ENCODE measurements at places on chromosomes 1 and 21.

DNA sequence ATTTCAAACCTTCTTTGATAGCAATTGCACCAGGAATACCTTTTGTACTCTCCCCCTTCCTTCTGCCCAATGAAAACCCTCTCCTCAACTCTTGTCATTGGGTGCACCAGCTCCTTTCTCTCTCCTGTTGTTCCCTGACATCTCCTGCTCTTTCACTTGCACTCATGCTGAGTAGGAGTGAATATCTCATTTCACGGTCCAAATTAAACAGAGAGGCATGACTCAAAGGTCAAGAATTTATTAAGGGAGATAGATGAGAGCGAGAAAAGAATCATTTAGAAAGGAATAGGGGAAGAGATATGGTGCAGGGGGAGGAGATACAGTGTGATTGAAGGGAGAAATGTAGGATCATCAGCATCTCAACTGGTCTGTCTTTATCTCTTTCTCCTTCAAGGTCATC, 22.1 kb downstream of the AIM2 start:
- no peak for DNase-seq

GRCh38 chr1:227884370-227885134, 63.2 kb downstream of the WNT9A start:
- DNase-seq: no peak

GRCh38 chr1:240765732-240766363, 153.9 kb upstream of the GREM2 start:
- DNase-seq: no peak

- DNase-seq: peak; percentile 72
These were observed 28.2 kb downstream of the PTGER3 start for GRCh38 chr1:71019233-71019969.

DNA sequence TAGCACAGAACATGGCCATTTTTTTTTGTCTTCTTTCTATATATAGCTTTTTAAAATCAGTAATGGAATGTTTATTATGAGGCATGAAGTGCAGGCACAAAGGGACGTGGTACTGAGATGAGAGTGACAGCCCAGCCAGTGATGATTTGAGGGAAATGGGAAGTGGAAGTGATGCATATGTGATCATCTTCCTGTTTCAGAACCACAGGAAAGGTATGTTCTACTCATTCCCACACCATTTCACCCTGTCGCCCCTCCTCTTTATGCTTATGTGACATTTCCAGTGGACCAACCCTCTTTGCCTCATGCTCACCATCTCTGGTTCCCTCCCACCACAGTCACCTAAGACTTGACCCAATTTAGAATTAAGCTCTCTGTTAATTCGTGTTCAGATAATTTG, 24.3 kb downstream of the PTGS2 start:
- no peak for DNase-seq

DNA sequence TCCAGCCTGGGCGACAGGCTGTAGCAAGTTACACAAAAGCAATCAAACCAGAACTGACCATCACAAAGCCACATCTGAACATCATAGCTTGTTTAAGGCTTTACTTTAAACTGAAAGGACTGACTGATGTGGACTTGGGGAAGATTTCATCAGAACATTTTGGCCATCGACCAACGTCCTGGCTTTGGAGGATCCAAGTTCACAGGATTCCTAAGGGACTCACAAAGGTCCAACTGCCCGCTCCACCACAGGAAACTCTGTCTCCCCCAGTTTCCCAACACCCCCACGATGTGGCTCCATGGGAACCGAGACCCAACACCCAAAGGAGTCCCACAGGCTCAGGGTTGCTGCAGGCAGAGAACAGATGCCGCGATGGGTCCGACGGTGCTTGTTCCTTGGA, 9.3 kb downstream of the SSU72 start:
- no peak for DNase-seq

DNA sequence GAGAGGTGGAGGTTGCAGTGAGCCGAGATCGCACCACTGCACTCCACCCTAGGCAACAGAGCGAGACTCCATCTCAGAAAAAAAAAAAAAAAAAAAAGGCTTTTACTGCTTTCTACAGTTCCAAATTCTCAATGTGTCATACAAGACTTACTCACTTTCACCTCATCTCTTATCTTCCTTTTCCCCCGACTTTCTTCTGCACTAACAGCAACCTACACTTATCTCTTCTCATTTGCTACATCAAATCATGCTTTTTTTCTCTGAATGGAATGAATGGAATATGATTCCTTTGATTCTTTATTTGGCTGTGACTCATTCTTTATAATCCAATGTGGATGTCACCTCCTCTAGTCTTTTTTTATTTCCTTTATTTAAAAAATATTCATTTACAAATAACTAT, 168.4 kb upstream of the DMRTA2 start:
- no peak for DNase-seq

GRCh38 chr1:109476825-109477224, 6.9 kb upstream of the ATXN7L2 start:
- no peak for DNase-seq

GRCh38 chr1:156388174-156389137, 19.4 kb downstream of the RHBG start:
- DNase-seq: no peak

GRCh38 chr1:76713535-76713934, 153.7 kb upstream of the ST6GALNAC5 start:
- no peak for DNase-seq

GRCh38 chr1:8817412-8818324, at the start of gene RERE:
Gene RERE (minus strand): TSS chr1:8817640.
- DNase-seq: peak; percentile 76

- DNase-seq: no peak
These were observed 2.5 kb upstream of the MFAP2 start for GRCh38 chr1:16982902-16983301.

GRCh38 chr1:90834886-90835660, 118.0 kb upstream of the BARHL2 start:
- DNase-seq: no peak

- no peak for DNase-seq
These were observed 16.4 kb upstream of the CCDC17 start for GRCh38 chr1:45640293-45640692.

- peak; percentile 4 for DNase-seq
These were observed 24.2 kb downstream of the CEP170 start for GRCh38 chr1:243230914-243231313.

DNA sequence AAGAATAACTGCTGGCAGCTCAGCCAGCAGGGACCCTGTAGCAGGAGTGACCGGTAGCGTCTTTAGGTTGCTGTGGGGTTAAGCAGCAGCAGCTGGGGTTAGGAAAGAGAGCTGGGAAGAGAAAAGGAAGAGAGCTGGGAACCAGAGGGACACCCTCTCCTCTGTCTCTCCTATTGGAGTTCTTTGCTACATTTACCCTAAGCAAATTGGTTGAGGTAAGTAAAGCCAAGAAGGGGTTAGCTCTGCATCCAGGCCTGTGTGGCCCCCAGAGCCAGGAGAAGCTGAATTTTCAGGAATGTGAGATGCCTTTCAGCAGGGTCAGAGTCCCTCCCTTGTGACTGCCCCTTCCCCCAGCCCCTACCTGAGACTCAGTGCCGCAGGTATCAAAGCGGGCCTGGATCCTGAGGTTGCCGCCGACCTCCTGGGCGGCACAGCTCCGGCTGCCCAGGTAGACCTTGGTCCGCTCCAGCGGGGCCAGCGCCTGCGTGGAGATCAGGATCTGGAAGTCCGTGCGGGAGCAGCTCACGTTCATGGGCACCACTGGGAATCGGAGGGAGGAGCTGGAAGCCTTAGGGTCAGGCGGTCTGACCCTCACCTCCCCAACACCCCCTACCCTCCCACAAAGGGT, 16.4 kb downstream of the CDCP2 start:
- no peak for DNase-seq

DNA sequence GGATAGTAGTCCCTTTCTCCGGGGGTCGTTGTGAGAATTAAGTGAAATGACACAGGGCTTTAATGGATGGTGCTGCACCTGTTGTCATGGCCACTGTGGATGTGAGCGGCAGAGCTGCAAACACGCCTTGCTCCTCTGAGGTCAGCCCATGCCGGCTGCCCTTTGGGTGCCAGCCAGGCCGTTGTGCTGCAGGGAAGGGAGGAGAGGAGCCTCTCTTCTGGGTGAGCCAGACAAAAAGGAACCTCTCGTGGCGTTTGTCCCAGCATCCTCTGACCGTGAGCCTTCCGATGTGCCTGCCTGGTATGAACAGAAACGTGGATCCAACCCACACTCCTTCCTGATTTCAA, 383.0 kb upstream of the VAMP3 start:
- no peak for DNase-seq

DNA sequence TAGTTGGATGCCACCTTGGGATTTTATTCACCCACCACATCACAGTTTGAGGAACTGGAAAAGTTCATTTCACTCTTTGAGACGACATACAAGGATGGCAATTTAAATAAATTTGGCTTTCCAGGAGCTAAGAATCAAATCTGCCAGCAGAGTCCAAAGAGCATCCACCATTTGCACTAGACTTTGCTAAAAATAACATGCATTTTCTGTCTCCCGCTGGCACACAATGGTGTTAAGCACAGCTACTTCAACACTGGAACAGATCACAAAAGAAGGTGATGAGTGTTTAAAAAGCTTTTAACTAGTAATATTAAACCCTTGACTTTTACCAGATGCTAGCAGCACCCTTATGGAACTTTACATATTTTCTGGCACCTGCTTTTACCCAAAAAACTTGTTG, 44.6 kb downstream of the MAEL start:
- no peak for DNase-seq

DNA sequence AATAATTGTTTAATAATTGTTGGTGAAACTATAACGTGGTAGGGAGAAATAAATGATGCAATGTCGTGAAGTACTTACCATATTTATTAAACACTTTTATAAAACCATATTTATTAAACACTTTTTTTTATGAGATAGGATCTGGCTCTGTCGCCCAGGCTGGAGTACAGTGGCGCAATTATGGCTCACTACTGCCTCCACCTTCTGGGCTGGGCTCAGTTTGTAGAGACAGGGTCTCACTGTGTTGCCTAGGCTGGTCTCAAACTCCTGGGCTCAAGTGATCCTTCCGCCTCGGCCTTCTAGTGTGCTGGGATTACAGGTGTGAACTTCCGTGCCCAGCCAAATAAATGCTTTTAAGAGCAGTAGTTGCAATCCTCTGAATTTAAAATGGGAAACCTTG, 76.0 kb upstream of the PGD start:
- no peak for DNase-seq

DNA sequence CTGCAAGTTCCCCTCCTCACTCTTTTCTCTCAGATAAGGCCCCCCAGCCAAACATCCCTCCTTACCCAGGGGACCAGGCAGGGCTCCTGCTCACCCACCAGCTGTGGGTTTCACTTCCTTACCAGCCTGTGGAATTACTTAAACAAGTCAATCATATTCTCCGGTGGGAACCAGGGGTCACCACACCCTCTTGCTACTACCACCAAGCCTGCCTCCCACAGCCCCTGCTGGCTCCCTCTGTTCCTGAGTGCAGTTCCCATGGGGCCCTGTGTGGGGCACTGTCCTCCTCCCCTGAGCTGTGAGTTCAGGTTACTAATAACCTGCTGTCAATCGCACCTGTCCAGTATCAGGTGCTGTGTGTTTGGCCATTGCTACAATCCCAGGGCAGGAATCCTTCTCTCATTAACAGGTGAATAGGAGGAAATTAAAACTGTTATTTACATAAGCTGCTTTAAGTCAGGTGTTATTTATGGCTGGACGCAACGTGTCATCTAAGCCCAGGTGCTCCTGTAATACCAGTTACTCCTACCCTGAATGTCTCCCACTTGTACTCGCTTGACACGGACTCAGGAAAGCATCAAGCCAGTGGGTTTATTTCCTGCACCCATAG, 53.1 kb upstream of the LBR start:
- peak; percentile 45 for DNase-seq

DNA sequence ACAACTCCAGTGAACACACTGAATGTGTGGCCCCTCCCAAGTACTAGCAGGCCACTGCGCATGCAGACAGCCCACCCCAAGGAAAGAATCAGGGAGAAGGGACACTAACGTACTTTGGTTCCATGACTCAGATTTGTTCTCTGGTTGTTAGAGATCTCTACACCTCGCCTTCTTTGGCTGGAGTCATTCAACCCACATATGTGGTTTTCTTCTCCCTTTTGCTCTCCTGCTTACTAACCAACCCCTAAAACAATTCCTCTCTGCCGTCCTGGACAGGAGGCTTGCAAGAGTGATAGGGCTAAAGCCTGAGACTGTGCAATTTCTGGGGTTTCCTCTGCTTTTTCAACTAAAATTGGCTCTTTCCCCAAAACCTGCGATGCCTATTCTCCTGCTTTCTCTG, 5.7 kb upstream of the CD48 start:
- no peak for DNase-seq

- DNase-seq: no peak
These were observed 5.9 kb downstream of the MAP7D1 start for GRCh38 chr1:36161641-36162531.

- no peak for DNase-seq
These were observed 30.5 kb downstream of the C4BPA start for GRCh38 chr1:207134581-207134980.

DNA sequence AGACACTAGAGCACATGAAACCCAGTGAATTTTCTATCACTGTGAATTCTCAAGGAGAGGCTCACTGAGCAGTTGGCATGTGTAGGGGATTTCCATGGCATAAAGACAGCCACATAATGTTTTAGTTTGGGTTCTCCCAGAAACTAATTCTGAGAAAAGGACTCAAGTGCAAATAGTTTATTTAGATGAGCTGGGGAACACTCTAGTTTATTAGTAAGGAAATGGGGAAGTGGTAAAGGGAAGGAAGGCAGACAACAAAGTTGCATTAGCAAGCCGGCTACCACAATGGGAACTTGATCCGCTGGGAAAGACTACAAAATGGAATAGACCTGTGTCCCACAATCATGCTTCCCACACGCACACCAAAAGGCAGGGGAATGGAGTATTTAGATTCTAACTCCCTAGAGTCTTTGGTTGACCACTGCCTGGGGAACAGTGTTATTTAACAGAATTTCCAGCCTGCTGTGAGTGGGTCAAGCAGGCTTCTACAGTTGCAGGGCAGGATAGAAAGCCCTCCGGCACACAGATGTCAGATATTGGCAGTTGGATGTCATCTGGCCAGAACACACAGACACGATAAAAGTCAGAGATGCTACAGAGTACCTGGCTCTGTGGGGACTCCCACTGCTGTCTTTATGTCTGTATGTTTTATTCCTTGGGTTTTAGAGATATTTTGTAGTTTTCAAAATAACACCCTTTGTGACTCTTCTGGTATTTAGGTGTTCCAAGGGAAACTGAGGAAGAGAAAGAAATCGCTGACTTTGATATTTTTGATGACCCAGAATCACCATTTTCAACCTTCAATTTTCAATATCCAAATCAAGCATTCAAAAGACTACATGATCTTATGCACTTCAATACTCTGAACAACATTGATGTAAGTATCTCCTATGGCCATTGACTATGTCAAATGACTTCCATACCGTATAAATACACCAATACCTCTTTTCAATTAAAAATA, 150.1 kb downstream of the PLA2G4A start:
- no peak for DNase-seq
